ENCODE measurements at places on chromosomes 6 and 20.

DNA sequence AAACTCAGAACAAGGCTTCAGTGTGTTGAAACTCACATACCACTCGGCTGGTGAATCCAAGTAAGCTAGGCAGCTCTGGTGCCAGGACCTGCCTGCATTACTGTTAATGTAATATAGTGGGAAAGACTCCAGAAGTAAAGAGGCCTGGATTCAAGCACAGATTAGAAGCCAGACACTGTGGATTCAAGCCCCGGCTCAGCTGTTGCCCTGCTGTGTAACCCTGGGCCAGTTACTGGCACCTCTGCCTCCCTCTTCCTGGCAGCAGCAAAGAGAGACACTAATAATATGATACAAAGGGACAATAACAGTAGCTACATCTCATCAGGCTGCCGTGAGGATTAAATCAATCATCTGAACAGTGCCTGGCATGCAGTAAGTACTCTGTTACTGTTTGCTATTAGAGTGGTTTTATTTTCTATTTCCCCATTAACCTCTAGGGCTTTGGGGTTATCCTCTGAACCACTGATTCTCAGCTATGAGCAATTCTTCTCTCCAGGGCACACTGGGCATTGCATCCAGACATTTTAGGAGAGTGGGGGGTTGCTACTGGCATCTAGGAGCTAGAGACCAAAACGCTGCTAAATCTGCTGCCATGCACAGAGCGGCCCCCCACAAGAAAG lies 92.9 kb downstream of the ZMYND8 start:
- no peak for DNase-seq

GRCh38 chr20:64038565-64039292 lies 2.7 kb downstream of the C20orf204 start:
- DNase-seq = peak; percentile 49

DNA sequence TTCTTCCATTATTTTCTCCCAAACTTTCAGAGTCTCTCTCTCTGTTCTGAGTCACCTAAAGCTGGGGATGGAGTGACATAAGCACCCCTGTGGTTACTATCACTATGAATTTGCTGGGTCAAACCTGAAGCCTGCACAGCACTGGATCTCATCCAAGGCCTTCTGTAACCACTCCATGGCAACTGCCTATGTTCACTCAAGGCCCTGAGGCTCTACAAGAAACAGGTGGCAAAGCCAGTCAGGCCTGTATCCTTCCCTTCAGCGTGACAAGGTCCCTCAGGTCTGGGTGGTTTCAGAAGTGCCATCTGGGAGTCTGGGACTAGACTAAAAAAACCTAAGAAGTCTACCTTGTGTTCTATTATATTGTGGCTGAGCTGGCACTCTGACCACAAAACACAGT lies 1278.8 kb upstream of the EYS start:
- DNase-seq = no peak

- DNase-seq = no peak
Observed at GRCh38 chr6:11207199-11207968, 25.1 kb downstream of the NEDD9 start.

- DNase-seq = no peak
Observed at GRCh38 chr6:142891454-142891853, 53.5 kb downstream of the HIVEP2 start.

Measured in stimulated activated CD4-positive, alpha-beta T cell treated with anti-CD3 and anti-CD28 coated beads, Interleukin-12 subunit alpha, Interleukin-12 subunit beta, amount 100 ng/mL, for 48 hours (primary cell).